ENCODE measurements at places on chromosomes 16 and 17.

- DNase-seq = no peak
These were observed 16.6 kb downstream of the KRT12 start for GRCh38 chr17:40850293-40850972.

DNA sequence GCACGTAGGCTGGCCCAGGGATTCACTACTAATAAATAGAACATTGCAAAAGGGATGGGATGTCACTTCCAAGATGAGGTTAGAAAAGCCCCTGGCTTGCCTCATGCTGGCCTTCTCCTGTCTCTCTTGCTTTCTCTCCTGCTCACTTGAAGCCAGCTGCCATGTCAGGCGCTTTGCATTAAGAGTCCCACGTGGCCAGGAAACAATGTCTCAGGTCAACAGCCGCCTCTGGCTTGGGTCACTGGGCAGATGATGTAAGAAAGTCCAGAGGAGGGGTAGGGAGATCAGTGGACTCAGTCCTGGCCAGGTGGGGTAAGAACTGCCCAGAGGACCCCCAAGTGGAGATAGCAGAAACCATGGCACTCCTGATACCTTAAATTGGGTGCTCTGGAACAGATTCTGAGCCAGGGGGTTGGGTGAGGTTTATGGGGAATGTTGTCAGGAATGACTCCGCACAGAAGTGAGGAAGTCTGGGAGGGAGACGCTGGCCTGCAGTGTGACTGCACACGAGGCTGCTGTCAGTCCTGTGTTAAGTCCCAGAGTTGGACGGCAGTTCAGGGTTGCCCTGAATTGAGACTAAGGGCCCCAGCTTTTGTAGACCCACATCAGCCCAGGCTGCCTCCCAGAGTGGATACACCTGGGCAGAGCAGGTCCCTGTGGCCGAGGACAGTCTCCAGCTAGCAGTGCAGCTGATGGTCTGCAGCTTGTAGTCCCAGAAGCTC lies 17.7 kb downstream of the C16orf82 start:
- DNase-seq = no peak

DNA sequence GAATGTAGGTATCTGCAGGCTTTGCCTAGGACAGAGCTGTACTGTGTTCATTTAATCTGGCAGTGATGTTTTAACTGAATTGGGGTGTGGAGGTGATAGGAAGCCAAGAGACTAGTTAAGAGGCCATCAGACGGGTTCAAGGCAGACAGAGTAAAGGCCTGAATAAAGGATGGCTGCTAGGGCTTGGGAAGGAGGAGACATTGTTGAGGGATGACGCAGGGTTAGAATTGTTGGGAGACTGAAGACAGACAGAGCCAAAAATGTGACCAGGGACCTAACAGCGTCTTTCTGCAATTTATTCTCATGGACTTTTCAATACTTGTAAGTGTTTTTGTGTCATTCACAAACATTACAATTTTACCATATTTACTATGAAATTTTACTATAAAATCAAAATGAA lies 48.6 kb upstream of the MYH10 start:
- no peak for DNase-seq

GRCh38 chr16:68724797-68725196 lies 12.3 kb upstream of the CDH1 start:
- DNase-seq = no peak

- no peak for DNase-seq
These were observed 50.4 kb upstream of the ENPP7 start for GRCh38 chr17:79680318-79680695.
